ENCODE measurements at places on chromosomes 4 and X.
A peak's percentile ranks its signal among the peaks of the same experiment; 100 is the strongest.

- no peak for DNase-seq
- H3K27me3 ChIP-seq = peaks cover 17% of the 10 kb centered on the region
- H3K4me3 ChIP-seq = no peak overlapping the region
- no peak overlapping the region for H3K27ac ChIP-seq
Observed at GRCh38 chr4:40846532-40846931, 96.8 kb downstream of the NSUN7 start.

- H3K4me1 ChIP-seq = no peaks in the 10 kb centered on the region
- H3K27me3 ChIP-seq = no peaks in the 10 kb centered on the region
- no peak for DNase-seq
- no peak overlapping the region for H3K4me3 ChIP-seq
- no peaks in the 10 kb centered on the region for H3K36me3 ChIP-seq
Observed at GRCh38 chrX:14729058-14729457, 143.8 kb downstream of the FANCB start.

GRCh38 chr4:156829201-156829873 lies 142.3 kb downstream of the PDGFC start:
- H3K27me3 ChIP-seq = no peaks in the 10 kb centered on the region
- no peak overlapping the region for H3K27ac ChIP-seq
- no peaks in the 10 kb centered on the region for H3K36me3 ChIP-seq
- no peak overlapping the region for H3K4me3 ChIP-seq
- no peaks in the 10 kb centered on the region for H3K4me1 ChIP-seq

DNA sequence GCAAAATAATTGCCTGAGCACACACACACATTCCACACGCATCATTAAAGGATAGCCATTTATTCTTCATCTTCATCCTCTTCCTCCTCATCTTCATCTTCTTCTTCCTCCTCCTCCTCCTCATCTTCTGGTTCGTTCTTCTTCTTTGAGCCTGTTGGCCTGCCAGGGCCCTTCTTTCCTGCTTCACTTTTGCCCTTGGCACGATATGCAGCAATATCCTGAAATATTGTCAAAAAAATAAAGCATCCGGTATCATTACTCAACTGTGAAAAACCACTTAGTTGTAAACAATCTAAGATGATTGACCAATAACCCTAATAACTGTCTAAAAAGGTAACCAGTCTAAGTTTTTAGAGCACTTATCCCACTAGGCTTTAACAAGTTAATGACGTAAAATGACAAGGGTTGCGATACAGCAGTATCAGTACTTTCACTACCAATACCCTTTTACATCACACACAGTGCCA lies 2.1 kb downstream of the HMGB2 start:
- H3K4me1 ChIP-seq = peaks cover 38% of the 10 kb centered on the region
- peak overlapping the region; percentile 96 for H3K27ac ChIP-seq
- peak overlapping the region; percentile 90 for H3K4me3 ChIP-seq
- DNase-seq = no peak

GRCh38 chr4:18398661-18399060 lies 377.1 kb upstream of the LCORL start:
- H3K27ac ChIP-seq = no peak overlapping the region
- no peak overlapping the region for H3K4me3 ChIP-seq
- H3K27me3 ChIP-seq = no peaks in the 10 kb centered on the region
- no peaks in the 10 kb centered on the region for H3K4me1 ChIP-seq
- no peak for DNase-seq

DNA sequence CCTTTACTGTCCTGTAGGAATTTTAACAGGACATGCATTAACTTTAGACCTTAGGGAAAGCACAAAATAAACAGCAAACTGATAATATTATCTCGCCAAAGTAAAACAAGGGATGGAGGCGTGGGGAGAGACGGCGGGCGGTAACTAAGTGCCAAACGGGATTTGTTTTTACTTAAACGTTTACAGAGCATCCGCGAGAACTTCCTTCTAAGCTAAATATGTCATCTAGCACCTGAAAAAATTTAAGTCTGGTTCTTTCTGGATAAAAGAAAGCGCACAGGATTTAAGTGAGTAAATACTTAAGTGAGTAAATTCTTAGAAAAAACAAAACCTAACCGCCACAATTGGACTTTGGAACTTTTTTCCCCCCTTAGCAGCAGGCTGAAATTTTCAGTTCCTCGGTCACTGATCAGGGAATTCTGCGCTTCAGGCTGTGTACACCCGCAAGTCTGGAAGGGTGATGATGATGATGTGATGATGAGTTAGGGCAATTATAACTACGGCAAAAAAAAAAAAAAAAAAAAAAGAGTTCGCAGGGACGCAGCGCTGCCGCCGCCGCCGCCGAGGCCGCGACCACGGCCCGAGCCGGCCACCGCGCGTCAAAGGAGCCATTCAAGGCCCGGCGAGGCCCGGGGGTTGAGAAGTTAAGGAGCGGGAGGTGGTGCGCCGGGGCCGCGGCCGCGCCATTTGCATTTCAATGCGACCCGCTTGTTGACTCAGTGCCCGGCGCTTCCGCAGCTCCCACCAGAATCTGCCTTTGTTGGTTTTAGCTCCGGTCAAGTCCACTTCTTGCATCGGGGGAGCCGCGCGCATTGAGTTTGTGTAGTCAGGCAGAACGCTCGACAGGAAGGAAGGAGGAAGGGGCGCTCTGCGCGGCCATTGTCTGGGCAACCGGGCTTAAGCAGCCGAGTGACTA lies 108.8 kb downstream of the SPRY1 start:
- peak; percentile 30 for DNase-seq
- H3K27ac ChIP-seq = peak overlapping the region; percentile 51
- H3K36me3 ChIP-seq = peaks cover 2% of the 10 kb centered on the region
- peaks cover 12% of the 10 kb centered on the region for H3K4me1 ChIP-seq
- peaks cover 27% of the 10 kb centered on the region for H3K27me3 ChIP-seq

GRCh38 chr4:145061318-145061920 lies 36.6 kb downstream of the ANAPC10 start:
- no peak overlapping the region for H3K4me3 ChIP-seq
- H3K4me1 ChIP-seq = peaks cover 23% of the 10 kb centered on the region
- H3K27me3 ChIP-seq = no peaks in the 10 kb centered on the region
- no peak overlapping the region for H3K27ac ChIP-seq

DNA sequence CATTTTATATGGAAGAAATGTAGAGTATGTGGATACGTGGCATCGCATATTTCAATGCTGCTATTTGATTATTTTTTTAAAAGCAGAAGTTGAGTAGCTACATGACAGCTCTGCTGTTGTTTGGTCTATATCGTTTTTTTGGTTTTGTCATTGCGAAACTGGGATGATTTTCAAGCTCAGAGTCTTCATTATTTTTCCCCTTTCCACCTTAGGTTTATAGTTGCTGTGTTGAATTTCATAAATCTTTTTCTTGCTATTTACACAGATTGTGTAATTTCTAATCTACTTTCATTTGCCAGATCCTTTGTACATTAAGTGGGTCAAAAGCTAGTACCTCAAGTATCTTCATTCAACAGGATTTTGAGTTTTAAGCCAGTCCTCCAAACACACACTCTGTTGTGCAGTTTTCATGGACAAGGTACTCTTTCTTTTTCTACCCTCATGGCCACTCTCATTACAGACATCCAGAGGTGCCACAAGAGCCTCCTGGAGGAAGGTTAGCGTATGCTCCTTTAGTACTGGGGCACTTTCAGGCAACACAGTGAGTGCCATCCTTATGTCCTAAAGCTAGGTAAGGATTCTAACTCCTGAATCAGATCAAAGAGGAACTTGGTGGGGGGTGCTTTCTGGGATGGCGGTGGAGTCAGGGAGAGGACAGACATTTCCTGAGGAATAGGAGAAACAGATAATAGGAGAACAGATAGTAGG lies 123.2 kb downstream of the FHIP1A start:
- no peaks in the 10 kb centered on the region for H3K4me1 ChIP-seq
- no peak for DNase-seq
- no peak overlapping the region for H3K27ac ChIP-seq
- H3K4me3 ChIP-seq = no peak overlapping the region
- H3K36me3 ChIP-seq = no peaks in the 10 kb centered on the region

- no peak for DNase-seq
- H3K36me3 ChIP-seq = peaks cover 14% of the 10 kb centered on the region
- no peak overlapping the region for H3K4me3 ChIP-seq
Observed at GRCh38 chrX:3680459-3680858, 33.0 kb downstream of the PRKX start.

DNA sequence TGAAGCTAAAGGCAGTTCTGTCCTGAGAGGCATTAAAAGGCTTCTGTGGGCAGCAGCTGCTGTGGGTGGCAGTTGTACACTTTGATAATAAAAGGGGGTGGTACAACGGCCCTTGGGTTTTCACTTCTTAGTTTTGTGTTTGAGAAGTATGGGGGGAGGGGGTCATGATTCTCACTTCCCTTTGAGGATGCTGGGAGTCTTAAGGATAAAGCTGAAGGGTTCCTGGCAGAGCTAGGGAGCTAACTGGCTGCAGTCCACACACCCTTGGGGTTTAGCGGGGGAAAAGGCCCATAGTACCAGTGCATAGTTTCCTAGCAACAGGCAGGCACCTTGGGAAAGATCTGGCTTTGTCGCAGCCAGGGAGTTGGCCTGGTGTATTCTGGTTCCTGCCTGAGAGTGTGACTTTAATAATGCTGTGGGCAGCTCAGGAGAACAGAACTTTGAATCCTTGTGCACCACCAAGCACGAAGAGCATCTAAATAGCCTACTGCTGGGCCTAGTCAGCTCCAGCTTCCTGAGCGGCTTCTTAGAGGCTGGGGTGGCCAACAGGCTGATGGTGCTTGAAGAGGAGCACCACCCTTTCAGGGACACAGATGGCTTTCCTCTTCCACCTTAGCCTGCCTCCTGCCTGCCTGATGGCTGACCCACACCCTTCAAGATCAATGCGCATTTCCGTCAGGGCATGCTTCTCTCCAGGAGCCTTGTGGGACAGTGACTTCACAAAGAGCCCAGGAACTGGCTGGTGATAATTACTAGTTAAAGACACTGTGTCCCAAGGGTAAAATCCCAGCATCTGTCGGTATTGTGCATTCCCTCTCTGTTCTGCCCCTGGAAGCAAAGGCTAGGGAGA lies 12.5 kb downstream of the ZBTB33 start:
- no peak for DNase-seq
- no peak overlapping the region for H3K4me3 ChIP-seq
- H3K36me3 ChIP-seq = peaks cover under 1% of the 10 kb centered on the region
- no peak overlapping the region for H3K27ac ChIP-seq
- H3K27me3 ChIP-seq = no peaks in the 10 kb centered on the region

- no peak overlapping the region for H3K4me3 ChIP-seq
- H3K27ac ChIP-seq = no peak overlapping the region
- peaks cover 6% of the 10 kb centered on the region for H3K4me1 ChIP-seq
Observed at GRCh38 chr4:2366252-2367192, 51.9 kb downstream of the ZFYVE28 start.

GRCh38 chr4:48141048-48141447 lies 7.0 kb upstream of the TXK start:
- H3K36me3 ChIP-seq = peaks cover 9% of the 10 kb centered on the region
- peak overlapping the region; percentile 43 for H3K27ac ChIP-seq
- DNase-seq = no peak
- H3K4me1 ChIP-seq = peaks cover 49% of the 10 kb centered on the region

DNA sequence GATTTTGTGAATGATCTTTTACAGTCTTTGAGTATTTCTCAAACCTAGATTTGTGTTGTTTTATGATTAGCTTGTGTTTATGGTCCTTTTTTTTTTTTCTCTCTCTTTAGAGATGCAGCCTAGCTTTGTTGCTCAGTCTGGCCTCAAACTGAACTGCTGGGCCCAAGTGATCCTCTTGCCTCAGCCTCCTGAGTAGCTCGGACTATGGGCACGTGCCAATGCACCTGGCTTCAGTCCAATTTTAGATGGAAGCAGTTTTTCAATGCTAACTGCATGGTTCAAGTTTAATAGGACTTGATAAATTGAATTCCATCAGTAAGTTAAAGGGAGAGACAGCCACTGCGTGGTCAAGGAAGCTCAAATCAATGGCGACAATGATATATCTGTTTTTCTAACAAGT lies 3.8 kb upstream of the FGG start:
- peaks cover 8% of the 10 kb centered on the region for H3K36me3 ChIP-seq
- H3K27ac ChIP-seq = peak overlapping the region; percentile 83
- peaks cover 13% of the 10 kb centered on the region for H3K27me3 ChIP-seq
- DNase-seq = no peak
- no peak overlapping the region for H3K4me3 ChIP-seq

DNA sequence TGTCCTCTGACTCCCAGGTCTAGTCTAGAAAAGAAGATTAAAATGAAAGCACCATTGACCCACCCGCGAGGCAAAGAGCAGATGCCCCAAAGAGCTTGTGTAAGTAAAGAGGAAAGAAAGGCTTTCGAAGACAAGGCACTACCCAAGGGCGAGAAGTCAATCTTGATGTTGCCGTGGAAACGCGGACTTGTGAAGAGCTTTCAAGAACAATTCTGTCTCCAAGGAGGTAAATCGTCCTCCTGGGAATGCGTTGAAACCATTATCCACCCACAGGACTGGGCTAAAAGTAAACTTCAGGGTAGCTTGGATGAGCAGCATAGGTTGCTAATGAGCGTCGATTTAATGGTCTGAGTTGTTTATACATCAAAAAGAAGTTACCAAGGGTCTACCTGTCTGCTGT lies 189.3 kb downstream of the DHRSX start:
- H3K27me3 ChIP-seq = no peaks in the 10 kb centered on the region
- no peaks in the 10 kb centered on the region for H3K4me1 ChIP-seq
- no peak overlapping the region for H3K4me3 ChIP-seq
- no peak for DNase-seq

- DNase-seq = no peak
- no peak overlapping the region for H3K4me3 ChIP-seq
- peaks cover 6% of the 10 kb centered on the region for H3K27me3 ChIP-seq
- H3K4me1 ChIP-seq = no peaks in the 10 kb centered on the region
- no peaks in the 10 kb centered on the region for H3K36me3 ChIP-seq
- H3K27ac ChIP-seq = no peak overlapping the region
Observed at GRCh38 chr4:24645765-24646550, 61.6 kb upstream of the DHX15 start.

GRCh38 chr4:90792696-90793095 lies 665.5 kb downstream of the CCSER1 start:
- no peak overlapping the region for H3K27ac ChIP-seq
- DNase-seq = no peak
- H3K4me1 ChIP-seq = no peaks in the 10 kb centered on the region
- no peaks in the 10 kb centered on the region for H3K36me3 ChIP-seq
- no peaks in the 10 kb centered on the region for H3K27me3 ChIP-seq
- H3K4me3 ChIP-seq = no peak overlapping the region
